ENCODE measurements at places on chromosomes 1 and 21. TPM values are rescaled to one million over a fixed set of nuclear protein-coding genes. Genes with fewer than 3 reads are reported as not detected.

REN gene
- total RNA-seq: not detected

NBPF4 gene
- total RNA-seq: not detected

FCMR gene
- 1.3 TPM for total RNA-seq

CFAP45 gene
- 1.3 TPM for total RNA-seq

CBS gene
- 29.1 TPM for total RNA-seq
